ENCODE measurements at places on chromosomes 7 and 10. TPM values are rescaled to one million over a fixed set of nuclear protein-coding genes. Genes with fewer than 3 reads are reported as not detected.

RADIL gene
- total RNA-seq: 1.4 TPM

ACBD7 gene
- total RNA-seq: 0.61 TPM

SPOCK2 gene
- total RNA-seq: 4.5 TPM

ASL gene
- total RNA-seq: 142 TPM

MASTL gene
- total RNA-seq: 7.2 TPM

HIP1 gene
- total RNA-seq: 6.2 TPM

FKBP6 gene
- total RNA-seq: not detected

TRIP6 gene
- total RNA-seq: 21.4 TPM

MEOX2 gene
- total RNA-seq: 0.37 TPM

ABCC2 gene
- 0.64 TPM for total RNA-seq

ODAD2 gene
- 0.09 TPM for total RNA-seq

PNLIPRP2 gene
- 10.3 TPM for total RNA-seq

SPDYE5 gene
- not detected for total RNA-seq

CDC14C gene
- total RNA-seq: not detected
